ENCODE measurements at places on chromosomes 5 and 9.

GRCh38 chr5:18970000-18970399 is 1018.0 kb downstream of the CDH18 start:
- no peak for DNase-seq

DNA sequence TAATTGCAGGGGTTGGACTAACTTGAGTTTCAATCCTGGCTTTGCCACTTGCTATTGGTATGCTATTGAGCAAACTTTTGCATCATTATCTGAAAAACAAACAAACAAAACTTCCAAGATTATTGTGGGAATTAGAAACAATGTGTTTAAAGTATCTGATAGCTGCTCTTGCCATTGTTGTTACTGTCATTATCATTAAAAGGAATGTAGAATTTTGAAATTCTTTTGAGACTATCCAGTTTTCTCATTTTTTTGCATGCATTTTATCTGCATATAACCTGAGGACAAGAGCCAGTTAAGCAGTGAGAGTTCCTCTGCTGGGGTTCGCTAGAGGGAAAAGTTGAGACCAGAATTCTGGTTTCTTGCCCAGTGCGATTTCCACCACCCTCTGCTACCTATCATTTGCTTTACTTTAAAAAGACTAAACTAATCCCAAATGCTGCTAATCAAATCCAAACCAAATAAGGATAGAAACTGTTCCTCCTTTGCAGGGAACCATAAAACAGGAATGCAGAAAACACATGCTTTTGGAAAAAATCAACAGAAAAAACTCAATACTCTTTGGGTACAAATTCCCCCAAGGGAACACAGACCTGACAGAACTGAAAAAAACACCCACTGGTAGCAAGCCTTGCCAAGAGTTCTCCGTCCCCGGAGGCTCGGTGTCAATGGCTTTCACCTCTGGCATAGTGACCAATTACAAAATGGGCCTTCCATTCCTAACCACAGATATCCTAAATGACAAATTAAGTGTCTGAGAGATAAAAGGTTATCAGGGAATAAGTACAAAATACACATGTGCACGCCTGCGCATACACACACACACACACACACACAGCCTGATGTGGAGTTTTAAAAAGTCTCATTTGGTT is 373.7 kb downstream of the ARL15 start:
- no peak for DNase-seq

- DNase-seq, result no peak
Observed at GRCh38 chr9:116380496-116380995, 227.0 kb downstream of the PAPPA start.

DNA sequence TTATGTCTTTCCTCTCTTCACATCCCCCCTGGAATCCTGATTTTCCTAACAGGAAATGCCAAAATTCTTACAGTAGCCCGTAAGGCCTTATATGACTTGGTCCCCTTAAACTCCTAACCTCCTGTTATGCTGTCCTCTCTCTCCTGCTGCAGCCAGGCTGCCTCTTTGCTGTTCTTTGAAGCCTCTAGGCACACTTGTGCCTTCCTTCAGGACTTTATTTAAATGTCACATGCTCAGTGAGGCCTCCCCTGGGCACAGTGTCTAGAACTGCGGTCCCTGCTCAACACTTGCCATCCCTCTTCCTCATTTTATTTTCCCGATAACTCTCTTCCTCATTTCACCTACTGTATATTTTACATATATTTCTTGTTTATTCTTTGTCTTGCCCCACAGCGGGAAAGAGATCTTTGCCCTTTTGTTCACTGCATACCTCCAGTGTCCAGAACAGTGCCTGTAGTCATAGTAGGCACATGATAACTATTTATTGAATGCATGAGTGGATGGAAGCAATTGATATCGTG is 5.5 kb upstream of the SHB start:
- no peak for DNase-seq

GRCh38 chr9:128288273-128289004 is 12.4 kb downstream of the SWI5 start:
- no peak for DNase-seq

DNA sequence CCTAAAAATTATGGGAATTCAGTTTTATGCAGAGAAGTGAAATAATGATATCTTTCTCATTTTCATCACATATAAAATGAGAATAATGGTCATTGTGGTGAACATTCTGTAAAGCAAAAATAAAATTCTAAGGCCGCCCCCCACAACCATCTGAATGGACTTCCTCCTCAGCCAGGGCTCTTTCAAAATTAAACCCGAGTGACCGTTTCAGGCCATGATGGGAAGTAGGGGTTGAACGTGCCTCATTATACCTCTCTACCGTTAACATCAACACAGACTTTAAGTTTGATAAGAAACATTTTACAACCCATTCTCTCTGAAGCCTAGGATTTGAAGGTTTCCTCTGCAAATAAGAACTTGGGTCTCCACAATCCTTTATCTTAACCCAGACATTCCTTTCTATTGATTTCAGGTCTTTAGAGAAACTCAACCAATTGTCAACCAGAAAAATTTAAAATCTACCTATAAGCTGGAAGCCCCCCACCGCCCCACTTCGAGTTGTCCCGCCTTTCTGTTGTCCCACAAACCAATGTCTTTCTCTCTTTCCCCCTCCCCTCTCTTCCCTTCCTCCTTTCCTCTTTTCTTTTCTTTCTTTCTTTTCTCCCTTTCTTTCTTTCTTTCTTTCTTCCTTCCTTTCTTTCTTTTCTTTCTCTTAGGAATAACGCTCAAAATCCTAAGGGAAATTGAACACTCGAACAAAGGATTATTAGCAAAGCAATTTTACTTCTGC is 1.7 kb upstream of the TMCO6 start:
- no peak for DNase-seq

GRCh38 chr9:92724528-92725265 is 39.9 kb downstream of the BICD2 start:
- peak; percentile 76 for DNase-seq

DNA sequence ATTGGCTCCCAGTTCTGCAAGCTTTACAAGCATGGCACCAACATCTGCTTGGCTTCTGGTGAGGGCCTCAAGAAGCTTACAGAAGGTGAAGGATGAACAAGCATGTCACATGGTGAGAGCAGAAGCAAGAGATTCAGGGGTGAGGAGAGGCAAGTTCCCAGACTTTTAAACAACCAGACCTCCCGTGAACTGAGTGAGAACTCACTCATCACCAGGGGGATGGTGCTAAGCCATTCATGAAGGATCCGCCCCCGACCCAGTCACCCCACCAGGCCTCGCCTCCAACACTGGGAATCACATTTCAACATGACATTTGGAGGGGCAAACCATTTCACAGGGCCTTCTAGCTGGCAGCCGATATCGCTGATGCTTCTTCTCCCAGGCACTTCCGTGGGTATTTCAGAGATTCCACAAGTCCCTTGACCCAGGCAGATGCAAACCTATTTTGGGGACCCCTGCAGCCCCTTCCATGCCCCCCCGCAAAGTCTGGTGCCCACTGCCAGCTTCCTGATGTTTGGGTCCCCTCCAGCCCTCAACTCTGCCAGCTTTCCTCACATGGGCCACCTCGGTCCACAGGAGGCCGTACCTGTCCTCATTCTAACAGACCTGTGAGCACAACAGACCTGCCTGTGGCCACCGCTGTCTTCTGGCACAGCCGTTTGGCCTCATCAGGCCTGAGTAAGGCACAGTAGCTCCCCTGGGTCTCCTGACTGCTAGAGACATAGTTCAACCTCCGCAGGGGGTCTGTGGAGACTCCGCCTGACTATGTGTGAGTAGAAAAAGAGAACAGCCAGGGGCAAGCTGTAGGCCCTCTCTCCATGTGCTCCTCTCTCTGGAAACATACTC is 60.7 kb upstream of the ANGPTL2 start:
- no peak for DNase-seq

- no peak for DNase-seq
Observed at GRCh38 chr9:124020520-124021384, 9.2 kb downstream of the LHX2 start.

GRCh38 chr5:121667292-121667691 is 184.4 kb upstream of the FTMT start:
- no peak for DNase-seq

GRCh38 chr5:77180167-77181081 is 30.1 kb upstream of the PDE8B start:
- DNase-seq, result peak; percentile 24

DNA sequence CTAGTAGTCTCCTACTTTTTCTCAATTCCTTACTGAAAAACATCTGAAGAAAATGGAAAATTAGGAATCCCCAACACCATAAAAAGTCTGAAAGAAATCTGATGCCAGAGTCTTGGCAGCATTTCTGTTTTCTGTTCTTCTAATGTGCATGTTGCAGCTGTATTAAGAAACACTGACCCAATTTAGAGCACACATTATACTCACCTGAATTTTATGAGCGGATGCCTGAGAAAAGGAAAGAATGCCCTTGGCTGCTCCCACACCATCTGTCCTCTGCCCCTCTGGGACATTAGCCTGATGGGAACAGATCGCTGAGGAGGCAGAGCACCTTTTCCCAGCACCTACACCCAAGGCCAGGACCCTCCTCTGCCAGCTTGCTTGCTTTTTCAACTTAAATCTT is 14.1 kb upstream of the ANP32B start:
- no peak for DNase-seq

DNA sequence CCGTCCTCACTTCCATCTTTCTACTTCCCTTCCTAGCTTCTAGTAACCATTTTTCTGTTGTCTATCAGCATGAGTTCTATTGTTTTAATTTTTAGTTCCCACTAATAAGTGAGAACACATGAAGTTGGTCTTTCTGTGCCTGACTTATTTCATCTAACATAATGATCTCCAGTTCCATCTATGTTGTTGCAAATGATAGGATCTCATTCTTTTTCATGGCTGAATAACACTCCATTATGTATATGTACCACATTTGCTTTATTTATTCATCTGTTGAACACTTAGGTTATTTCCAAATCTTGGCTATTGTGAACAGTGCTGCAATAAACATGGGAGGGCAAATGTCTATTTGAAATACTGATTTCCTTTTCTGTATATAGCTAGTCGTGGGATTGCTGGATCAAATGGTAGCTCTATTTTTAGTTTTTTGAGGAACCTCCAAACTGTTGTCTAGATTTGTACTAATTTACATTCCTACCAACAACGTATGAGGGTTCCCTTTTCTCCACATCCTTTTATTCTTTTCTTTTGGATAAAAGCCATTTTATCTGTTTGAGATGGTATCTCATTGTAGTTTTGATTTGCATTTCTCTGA is 50.3 kb downstream of the NSD1 start:
- no peak for DNase-seq

Measured in posterior cingulate gyrus (tissue), 11 donors.